ENCODE measurements at places on chromosomes 5 and 9.

DNA sequence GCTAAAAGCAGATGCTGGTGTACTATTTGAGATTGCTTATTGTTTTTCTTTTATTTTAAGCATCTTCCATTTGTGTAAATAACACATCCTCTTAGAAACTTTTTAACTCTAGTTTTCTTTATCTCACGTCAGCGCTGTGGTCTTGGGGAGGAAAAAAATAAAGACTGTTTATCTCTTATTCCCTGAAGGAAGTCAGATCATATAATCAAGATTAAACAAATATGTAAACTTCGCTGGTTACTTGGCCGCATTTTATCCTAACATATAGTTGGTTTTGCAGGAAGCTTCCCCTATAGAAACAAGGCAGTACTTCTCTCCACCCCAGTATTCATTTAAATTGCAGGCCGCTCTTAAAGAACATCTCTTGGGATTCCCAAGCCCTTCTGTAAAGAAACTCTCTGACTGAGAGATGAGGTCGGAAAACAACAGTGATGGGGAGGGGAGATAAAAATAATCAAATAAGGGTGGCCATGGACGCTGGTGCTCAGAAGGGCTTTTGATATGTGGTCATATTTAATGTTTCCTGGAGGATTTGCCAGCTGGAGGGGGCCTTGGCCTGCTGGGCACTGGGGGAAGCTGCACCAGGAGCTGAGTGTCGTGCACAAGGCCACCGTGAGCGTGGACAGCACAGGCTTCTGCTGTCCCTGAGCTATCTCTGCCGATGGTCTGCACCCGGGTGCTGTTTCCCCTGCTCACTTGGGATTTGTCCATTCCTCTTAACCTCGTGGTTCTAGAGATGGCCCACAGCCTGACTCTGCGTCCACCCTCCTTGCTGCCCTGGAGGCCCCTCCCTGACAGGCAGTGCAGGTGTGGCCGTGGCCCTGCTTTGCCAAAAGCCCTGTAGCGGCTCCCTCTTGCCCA is 23.8 kb downstream of the NEURL1B start:
- DNase-seq: no peak

DNA sequence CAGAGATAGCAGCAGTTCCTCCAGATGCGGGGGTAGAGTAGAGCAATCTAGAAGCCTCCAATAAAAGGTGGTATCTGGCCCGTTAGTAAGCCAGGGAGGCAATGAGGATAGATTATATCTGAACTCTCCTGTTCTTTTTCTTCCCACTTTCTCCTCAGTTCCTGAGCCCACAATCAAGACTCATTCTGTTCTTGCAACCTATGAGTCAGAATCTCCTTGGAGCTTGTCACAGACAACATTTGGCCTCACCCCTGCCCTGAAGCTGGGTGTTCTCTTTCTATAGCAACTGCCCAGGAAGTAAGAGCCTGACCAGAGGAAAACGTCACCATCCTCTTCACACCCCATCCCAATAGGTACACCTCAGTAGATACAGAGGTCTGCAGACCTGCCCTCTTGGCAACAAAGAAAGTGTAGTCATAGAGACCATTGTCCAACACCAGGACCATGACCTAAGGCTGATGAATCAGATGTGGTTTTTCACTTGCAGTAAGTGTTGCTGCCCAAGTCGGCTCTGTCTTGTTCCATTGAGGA is 76.3 kb upstream of the PCA3 start:
- no peak for DNase-seq

DNA sequence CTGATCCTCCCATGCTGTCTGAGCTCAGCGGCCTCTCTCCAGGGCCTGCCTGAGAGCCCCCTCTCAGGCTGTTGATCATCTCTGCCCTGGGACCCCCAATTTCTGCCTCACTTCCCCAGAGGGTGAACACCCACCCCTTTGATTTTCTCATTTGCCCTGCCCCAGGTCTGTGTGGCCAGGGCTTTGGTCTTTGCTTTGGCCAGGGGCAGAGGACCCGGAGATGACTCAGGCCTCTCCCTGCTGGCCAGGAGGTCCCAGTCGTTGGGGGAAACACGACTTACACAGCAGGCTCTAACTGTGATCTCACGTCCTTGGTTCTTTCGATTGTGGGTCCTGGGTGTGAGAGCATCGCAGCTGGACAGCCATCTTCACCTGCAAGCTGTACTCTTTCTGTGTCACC is 1.1 kb upstream of the ADAMTS2 start:
- no peak for DNase-seq

- DNase-seq: peak; percentile 88
These were observed 160.7 kb upstream of the DAPK1 start for GRCh38 chr9:87336914-87337333.

DNA sequence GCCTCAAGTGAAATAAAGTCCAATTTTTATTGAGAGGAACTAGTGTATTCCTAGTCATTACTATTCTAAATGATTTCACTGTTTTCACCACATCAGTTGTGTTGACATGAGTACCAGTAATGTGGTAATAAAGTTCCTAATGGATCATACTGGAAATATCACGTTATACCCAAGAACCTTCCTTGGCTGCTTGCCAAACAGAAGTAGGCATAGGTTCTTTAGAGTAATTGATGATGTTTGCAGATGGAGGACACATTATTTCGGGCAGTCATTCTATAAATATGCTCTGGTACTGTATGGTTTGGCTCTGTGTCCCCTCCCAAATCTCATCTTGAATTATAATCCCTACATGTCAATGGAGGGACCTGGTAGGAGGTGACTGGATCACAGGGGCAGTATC is 15.1 kb downstream of the SNCAIP start:
- DNase-seq: no peak

GRCh38 chr9:34403554-34404380 is 27.1 kb upstream of the MYORG start:
- DNase-seq: peak; percentile 73

- DNase-seq: no peak
These were observed 18.5 kb upstream of the ZDHHC12 start for GRCh38 chr9:128742401-128742800.
